ENCODE measurements at places on chromosomes 6 and 20. TPM values are rescaled to one million over a fixed set of nuclear protein-coding genes. Genes with fewer than 3 reads are reported as not detected.

GRCh38 chr6:79614326-79615305 is 16.5 kb upstream of the SH3BGRL2 start:
- H3K27me3 ChIP-seq = no peaks in the 10 kb centered on the region
- no peaks in the 10 kb centered on the region for H3K36me3 ChIP-seq
- DNase-seq = no peak
- no peak overlapping the region for H3K4me3 ChIP-seq
- H3K4me1 ChIP-seq = no peaks in the 10 kb centered on the region

DNA sequence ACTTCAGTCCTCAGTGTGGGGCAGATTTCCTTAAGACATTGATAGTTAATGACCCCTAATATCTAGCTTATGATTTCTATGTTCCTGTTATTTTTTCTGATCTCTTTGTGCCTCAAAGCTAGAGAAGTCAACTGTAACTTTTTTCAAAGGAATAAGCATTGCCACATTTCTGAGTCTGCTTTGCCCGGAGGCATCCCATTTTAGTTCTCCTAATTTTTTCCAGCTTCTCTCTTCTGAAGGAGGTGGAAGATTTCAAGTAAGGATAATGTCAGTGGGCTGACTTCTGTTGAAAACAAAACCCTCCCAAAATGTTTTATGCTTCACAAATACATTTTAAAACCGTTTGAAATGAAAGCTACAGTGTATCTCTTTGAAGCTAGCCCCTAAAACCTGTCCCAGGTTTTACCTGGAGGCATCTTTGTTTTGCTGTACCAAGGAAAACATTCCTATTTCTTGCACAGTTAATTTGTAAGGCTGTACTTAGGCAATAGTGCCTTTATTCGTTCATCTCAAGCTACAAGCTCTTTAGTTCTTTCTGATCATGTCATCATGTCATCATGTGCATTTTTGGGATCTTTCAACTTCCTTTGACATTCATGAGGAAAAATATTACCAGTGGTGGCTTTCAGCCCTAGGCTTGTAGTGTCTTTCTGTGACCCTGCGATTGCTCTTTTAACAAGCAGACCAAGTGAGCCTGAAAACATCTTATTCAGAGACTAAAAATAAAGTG is 45.7 kb downstream of the TSPYL4 start:
- H3K36me3 ChIP-seq = no peaks in the 10 kb centered on the region
- no peak overlapping the region for H3K27ac ChIP-seq
- no peaks in the 10 kb centered on the region for H3K27me3 ChIP-seq

GRCh38 chr6:107699254-107699653 is 124.9 kb downstream of the SCML4 start:
- H3K27me3 ChIP-seq = no peaks in the 10 kb centered on the region
- peaks cover 6% of the 10 kb centered on the region for H3K4me1 ChIP-seq
- no peak for DNase-seq
- no peak overlapping the region for H3K27ac ChIP-seq

GRCh38 chr6:134114918-134115714 is 62.7 kb upstream of the SLC2A12 start:
- DNase-seq = no peak
- no peaks in the 10 kb centered on the region for H3K4me1 ChIP-seq
- no peak overlapping the region for H3K4me3 ChIP-seq
- H3K27me3 ChIP-seq = no peaks in the 10 kb centered on the region
- no peak overlapping the region for H3K27ac ChIP-seq

GRCh38 chr6:35083507-35083906 is 57.6 kb downstream of the TCP11 start:
- no peak for DNase-seq
- no peaks in the 10 kb centered on the region for H3K27me3 ChIP-seq
- H3K27ac ChIP-seq = no peak overlapping the region
- peaks cover 54% of the 10 kb centered on the region for H3K36me3 ChIP-seq

- H3K27ac ChIP-seq = no peak overlapping the region
- H3K36me3 ChIP-seq = no peaks in the 10 kb centered on the region
- H3K4me3 ChIP-seq = no peak overlapping the region
- no peak for DNase-seq
- no peaks in the 10 kb centered on the region for H3K4me1 ChIP-seq
- no peaks in the 10 kb centered on the region for H3K27me3 ChIP-seq
Observed at GRCh38 chr20:12466915-12467314, 541.9 kb upstream of the SPTLC3 start.

DNA sequence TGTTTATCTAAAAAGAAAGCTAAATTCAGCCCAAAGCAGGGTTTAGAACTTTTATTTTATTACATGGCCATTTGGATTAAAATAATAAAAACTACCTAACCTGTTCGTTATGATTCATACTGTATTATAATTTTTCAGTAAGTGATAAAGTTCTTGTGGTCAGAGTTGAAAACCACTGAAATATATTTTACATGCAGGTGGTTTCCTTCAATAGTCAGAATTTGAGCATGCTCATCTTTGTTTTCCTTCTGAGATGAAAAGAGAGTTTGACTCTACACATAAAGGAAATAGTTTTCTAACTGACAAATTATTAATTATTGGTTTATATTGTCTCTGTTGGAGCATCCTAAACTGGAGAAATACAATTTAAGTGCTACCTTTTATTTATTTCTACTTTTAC is 114.0 kb upstream of the FKBP1C start:
- no peak overlapping the region for H3K4me3 ChIP-seq
- H3K27ac ChIP-seq = no peak overlapping the region
- H3K36me3 ChIP-seq = no peaks in the 10 kb centered on the region
- no peaks in the 10 kb centered on the region for H3K27me3 ChIP-seq

DNA sequence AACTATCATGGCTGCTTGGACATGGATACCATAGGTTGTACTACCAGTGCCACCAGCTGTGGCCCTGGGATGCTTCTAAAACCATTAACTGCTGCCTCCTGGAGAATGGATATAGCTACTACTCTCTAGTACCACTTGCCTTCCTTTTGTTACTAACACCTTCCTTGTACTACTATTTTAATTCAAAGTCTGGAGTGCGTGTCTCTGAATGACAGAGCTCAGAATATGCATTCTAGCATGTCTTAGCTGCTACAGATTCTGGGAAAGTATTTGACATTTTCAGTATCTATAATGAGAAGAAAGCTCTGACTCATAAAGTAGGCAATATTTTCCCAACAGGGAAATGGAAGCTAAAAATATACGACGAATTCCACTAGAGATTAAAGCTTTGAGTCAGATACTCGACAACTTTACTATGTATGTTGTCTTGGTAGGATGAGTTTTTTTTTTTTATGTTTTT is 112.3 kb downstream of the PFDN4 start:
- no peaks in the 10 kb centered on the region for H3K36me3 ChIP-seq
- peaks cover 2% of the 10 kb centered on the region for H3K27me3 ChIP-seq
- H3K27ac ChIP-seq = no peak overlapping the region
- no peaks in the 10 kb centered on the region for H3K4me1 ChIP-seq
- no peak overlapping the region for H3K4me3 ChIP-seq
- DNase-seq = no peak

DNA sequence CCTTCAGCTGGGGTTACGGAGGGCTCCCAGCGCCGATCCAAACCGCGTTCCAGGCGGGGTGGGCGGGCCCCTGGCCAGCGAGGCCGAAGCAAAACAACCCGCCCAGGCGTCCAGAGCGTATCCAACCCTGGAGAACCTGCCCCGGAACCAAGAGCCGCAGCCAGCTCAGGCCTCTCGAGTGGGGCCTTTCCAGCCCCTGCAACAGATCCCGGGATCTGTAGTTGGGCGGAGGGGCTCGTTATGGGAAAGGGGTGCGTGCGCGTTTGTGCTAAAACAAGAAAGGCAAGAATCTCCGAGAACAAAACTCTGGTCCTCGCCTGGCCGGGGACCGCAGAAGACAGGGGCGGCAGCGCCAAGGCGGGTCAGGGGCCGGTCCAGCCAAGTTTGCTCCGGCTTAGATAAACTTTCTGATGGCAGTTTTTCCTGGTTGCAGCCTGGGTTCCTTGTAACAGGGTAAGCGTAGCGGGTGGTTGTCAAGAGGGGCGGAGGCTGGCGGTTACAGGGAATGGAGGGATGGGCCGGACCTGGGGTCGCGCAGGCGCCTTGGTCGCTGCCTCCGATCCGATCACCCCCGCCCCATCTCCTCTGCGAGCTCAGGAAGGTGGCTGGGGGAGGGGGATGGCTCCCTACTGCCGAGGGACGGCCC is 448 bp upstream of the RIN2 start:
- peak; percentile 8 for DNase-seq
- no peaks in the 10 kb centered on the region for H3K36me3 ChIP-seq
- no peak overlapping the region for H3K27ac ChIP-seq
- peaks cover 9% of the 10 kb centered on the region for H3K27me3 ChIP-seq

The RIPOR3 gene
- not detected for total RNA-seq

The GSTA2 gene
- not detected for total RNA-seq

The IFNGR1 gene
- 128 TPM for total RNA-seq
